IPS DF 19.7 (cell line): ENCODE measurements at places on chromosomes 4 and X.

GRCh38 chr4:76957004-76957738 is 7.6 kb downstream of the SEPTIN11 start:
- no peak for DNase-seq

- no peak for DNase-seq
These were observed 11.3 kb downstream of the GC start for GRCh38 chr4:71772592-71772991.

DNA sequence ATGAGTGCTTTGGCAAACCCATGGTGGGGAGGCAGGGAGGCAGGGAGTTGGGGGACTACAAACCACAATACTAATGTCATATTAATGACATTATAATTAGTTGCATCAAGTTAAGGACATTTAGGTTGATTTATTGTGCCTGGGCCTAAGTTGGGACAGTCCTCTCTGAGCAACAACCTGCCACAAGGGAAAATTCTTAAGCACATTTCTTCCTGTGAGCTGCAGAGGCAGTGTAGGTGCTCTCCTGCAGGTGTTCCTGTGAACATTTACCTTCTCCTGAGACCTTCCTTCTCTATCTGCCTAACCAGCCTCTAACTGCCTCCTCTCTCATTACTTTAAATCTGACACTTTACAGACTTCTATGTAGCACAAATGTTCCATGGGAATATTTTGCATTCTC is 1830.0 kb upstream of the AGA start:
- no peak for DNase-seq

DNA sequence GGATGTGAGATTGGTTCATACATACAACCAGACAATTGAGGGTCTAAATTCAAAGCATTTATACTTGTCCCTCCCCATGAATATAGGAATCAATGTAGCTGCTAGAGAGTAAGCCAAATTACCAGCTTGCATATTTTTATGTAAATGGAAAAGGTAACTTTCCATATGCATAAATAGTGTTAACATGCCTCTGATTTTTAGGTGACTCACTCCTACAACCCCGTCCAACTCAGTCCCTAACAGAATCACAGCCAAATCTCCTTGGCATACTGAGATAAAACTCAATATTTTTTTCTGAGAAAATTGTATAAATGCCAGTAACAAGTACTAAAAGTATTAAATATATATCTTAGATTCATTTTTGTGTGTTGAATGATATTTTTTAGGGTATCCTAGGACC is 67.2 kb downstream of the INPP4B start:
- DNase-seq, result no peak

DNA sequence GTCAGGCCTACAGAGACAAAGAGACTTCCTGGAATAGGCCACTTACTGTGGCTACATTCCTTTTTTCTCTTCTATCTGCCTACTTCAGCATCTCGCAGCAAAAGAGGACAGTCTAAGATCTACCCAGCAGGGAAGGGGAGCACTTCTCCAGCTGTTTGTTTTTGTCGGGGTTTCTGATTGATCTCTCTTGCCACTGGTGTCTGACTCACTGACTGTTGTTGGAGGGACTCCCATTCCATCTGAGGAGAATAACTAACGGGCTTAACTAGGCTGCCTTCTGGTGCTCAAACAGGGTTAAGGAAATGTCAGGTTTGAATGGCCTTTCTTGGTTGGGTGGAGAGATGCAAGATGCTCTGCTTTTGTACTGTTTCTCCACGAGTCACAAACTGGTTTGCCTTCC is 100.2 kb upstream of the TMEM164 start:
- no peak for DNase-seq

- no peak for DNase-seq
These were observed 46.4 kb upstream of the PRPS1 start for GRCh38 chrX:107581923-107582322.

GRCh38 chr4:80459918-80460473 is 124.5 kb downstream of the CFAP299 start:
- DNase-seq, result no peak

DNA sequence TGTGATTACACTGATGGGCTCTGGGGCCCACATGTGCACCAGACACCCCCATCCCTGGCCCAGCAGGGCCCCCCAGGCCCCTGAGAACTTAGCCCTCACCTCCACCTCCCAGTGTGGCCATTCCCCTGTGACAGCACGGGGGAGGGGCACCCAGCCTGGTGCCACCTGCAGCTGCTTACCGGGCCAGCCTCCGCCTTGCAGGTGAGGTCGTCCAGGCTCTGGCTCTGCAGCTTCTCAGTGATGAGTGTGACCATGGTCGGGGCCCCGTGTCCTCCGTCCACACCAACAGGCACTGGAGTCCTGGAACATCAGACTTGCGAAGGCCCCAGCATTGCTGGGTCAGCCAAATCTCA is 15.6 kb downstream of the FAM53A start:
- DNase-seq, result no peak

GRCh38 chr4:152672206-152673092 is 7.3 kb downstream of the TMEM154 start:
- no peak for DNase-seq

DNA sequence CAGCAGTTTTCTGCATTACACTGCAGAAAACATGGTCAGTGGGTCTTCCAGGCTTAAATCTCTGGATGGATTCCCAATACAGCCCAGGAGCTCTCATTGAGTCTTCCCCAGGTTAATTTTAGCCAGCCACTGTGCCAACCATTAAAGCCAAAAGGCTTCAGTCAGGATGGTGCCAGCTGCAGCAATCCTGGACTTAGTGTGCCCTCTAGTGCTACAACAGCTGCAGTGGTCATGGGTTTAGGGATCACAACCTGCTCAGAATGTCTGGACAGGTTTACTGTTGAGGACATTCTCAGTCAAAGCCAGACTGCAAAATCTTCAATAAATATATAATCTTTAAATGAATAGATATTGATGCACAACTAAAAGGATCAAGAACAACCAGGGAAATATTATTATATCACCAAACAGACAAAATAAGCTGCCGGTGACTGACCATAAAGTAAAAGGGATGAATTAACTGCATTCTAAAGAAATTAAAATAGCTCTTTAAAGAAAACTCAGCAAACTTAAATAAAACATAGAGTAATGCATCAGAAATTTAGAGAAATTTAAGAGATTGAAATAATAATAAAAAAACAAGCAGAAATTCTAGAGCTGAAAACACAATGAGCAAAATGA is 639.9 kb downstream of the SPOCK3 start:
- DNase-seq, result peak; percentile 28

DNA sequence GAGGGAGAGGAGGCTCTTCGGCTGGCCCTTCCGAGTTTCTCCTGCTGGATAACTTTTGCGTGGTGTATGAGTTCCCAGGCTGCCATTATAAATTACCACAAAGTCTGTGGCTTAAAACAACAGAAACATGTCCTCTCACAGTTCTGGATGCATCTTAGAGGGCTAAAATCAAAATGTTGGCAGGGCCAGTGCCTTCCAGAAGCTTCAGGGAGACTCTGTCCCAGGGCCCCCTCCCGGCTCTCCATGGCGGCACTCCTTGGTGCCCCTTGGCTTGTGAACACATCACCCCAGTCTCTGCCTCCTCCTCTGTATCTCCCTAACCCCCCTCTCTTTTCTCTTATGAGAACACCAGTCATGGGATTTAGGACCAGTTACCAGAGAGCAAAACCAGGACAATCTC is 23.3 kb upstream of the PPP2R2C start:
- no peak for DNase-seq

GRCh38 chr4:45293335-45293734 is 567.0 kb upstream of the GNPDA2 start:
- no peak for DNase-seq

DNA sequence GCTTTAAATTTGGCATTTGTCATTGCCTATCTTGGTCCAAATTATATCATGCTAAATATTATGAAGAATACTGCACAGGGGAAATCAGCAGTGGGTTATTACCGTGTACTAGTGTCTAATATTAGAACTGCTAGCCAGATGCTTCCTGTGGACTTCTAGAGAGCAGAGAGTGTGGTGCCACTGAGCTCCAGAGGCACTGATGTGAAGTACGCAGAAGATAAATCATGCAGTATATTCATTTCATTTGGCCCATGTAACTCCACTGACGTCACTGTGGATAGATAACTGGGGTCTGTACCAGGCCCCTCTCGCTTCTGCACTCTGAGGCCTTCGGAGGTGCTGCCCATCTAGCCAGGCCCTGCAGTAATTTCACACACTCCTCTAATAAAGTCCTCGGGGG is 80.0 kb downstream of the ALPK1 start:
- DNase-seq, result no peak

GRCh38 chrX:11193035-11193469 is 81.9 kb downstream of the HCCS start:
- no peak for DNase-seq

GRCh38 chrX:56788717-56789122 is 59.7 kb downstream of the NBDY start:
- no peak for DNase-seq

GRCh38 chr4:4969298-4969697 is 50.0 kb downstream of the CYTL1 start:
- no peak for DNase-seq

DNA sequence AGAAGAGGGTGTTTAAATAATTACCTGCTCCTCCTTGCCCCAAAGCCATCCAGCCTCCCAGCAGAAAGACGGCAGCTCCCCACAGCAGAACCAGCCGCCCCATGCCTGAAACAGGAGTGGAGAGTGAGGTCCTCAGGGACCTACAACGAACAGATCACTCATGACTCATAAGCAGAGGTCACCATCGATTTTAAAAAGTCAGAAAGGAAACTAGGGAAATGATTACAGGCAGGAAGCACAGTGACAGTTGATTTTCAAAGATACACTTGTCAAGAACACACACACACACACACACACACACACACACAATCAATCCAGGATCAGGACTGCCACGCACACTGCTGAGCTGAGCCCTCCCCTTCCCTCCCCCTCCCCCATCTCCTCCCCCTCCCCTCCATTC is at the start of gene CRLF2:
TSS of gene CRLF2 (minus strand) at position 118 of the 400 bp plus-strand sequence. CDS start at position 103, 15 bp downstream.
- DNase-seq, result no peak

DNA sequence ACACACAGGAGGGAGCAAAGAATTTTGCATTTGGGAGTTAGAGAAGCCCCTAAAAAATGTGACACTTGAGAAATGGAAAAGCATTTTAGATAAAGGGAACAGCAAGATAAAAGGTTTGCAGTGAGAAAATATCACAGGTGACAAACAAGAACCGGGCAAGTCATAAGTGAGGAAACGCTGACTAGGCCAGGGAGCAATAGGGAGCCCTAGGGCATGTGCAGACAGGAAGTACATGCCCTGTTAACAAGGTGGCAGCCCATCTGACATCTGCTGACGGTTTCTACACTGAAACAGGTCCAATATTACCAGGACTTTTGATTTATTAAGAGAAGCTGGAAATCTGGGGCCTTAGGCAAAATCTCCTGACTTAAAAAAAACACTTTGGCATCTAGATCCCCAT is 4.0 kb upstream of the IL13RA1 start:
- DNase-seq, result no peak

DNA sequence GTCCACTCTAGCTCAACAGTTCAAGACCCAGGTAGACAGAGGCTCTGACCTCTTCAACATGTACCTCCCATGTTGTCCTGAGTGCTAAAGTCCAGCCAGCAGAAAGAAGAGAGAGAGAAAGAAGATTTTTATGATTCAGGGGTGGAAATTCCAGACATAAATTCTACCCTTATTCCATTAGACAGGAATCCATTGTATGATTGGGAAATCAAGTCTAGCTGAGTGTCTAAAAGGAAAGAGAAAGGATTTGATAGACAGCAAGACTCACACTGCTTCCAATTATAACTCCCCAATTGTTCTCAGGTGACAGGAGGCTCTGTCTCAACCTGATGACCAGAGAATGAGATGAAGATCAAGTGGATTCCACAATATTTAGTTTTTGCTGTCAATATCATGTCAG is 27.9 kb upstream of the PGM2 start:
- DNase-seq, result no peak

DNA sequence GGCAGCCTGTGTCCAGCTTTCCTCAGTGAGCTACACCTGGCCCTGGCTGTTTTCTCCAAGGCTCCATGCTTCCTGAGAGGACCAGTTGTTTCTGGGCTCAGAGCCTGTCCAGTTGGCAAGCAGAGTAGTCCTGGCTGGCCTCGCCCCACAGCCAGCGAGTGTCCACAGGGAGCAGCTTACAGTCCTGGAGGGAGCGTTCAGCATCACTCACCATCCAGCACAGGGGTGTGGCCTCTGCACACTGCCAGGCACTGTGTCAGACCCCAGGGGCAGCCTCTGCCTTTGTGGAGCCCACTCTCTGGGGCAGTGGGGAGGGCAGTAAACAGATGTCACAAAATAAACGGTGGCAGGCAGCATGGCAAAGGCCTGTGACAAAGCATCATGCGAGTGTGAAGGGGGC is 23.9 kb downstream of the EVC start:
- no peak for DNase-seq

GRCh38 chrX:1246816-1247215 is 21.8 kb upstream of the CSF2RA start:
- no peak for DNase-seq

GRCh38 chr4:15961781-15962510 is 1.0 kb downstream of the FGFBP2 start:
- DNase-seq, result no peak

DNA sequence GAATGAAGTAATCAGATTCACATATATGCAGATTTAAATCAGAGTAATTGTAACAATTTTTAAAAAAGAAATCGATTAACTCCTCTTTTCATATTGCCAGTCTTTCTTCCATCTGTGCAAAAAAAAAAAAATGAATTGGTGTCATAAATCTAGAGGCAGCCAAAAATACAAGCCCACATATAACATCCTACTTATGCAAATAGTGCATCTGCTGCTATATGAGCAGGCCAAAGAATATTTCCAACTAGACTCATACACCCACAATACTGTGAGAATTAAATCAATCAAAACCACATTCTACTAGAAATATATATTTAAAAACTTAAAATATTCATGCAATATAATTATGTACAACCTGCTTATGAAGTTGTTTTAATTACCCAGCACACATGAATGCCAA is 298.1 kb upstream of the TRAM1L1 start:
- no peak for DNase-seq

GRCh38 chrX:97763391-97763790 is 879.7 kb downstream of the RPA4 start:
- DNase-seq, result no peak

- no peak for DNase-seq
These were observed 24.6 kb downstream of the HERC5 start for GRCh38 chr4:88481537-88481936.

GRCh38 chr4:41331224-41331623 is 74.5 kb downstream of the UCHL1 start:
- no peak for DNase-seq

GRCh38 chr4:46124773-46125413 is 1.0 kb upstream of the GABRG1 start:
- DNase-seq, result no peak
